ENCODE measurements at places on chromosomes 1 and 21. TPM values are rescaled to one million over a fixed set of nuclear protein-coding genes. Genes with fewer than 3 reads are reported as not detected.

The NBPF6 gene
- not detected for total RNA-seq

GRCh38 chr1:53783056-53783455, 44.1 kb upstream of the GLIS1 start:
- no peak for DNase-seq

GRCh38 chr1:30446095-30446494, 277.3 kb downstream of the MATN1 start:
- no peak for DNase-seq

GRCh38 chr1:20896826-20897225, 109.7 kb upstream of the HP1BP3 start:
- DNase-seq = no peak

Data from GM23338 (cell line).